Lower leg skin (tissue), 4 donors: ENCODE measurements at places on chromosomes 3 and 15. TPM values are rescaled to one million over a fixed set of nuclear protein-coding genes. Genes with fewer than 3 reads are reported as not detected.

- no peak for DNase-seq
These were observed 15.0 kb upstream of the FBLN2 start for GRCh38 chr3:13533885-13534301.

DNA sequence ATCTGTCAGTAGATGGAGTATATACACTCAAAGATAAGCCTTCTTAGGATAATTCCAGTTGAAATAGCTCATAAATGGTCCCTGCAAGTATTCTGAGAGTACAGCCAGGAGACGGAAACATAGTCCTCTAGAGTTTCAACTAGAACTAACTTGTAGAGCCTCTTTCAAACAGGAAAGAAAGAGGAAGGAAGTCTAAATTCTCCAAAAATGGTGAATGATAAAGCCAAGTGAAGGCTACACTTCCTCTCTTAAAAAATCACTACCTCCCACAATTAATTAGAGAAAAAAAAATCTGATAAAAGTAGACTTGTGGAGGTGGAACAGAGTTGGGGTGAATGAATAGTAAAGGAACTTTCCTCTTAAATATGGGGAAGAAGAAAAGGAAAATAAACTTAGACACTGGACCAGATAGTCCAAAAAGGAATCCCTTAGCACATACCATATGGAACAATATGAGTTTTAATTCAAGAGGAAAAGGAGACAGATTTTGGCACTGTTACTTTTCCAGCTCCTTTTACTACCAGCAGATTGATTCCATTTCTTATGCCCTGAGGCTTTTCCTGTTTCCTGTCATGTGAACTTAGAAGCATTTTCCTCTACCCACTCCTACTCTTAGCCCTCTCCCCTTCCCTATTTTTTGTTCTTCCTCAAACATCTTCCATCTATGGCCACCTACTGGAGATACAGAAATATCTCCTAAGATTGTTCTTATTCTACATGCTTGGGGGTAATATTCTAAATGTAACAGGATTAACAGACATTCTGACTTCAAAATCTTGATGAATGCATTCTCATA, 207.6 kb downstream of the CHST2 start:
- DNase-seq = no peak

DNA sequence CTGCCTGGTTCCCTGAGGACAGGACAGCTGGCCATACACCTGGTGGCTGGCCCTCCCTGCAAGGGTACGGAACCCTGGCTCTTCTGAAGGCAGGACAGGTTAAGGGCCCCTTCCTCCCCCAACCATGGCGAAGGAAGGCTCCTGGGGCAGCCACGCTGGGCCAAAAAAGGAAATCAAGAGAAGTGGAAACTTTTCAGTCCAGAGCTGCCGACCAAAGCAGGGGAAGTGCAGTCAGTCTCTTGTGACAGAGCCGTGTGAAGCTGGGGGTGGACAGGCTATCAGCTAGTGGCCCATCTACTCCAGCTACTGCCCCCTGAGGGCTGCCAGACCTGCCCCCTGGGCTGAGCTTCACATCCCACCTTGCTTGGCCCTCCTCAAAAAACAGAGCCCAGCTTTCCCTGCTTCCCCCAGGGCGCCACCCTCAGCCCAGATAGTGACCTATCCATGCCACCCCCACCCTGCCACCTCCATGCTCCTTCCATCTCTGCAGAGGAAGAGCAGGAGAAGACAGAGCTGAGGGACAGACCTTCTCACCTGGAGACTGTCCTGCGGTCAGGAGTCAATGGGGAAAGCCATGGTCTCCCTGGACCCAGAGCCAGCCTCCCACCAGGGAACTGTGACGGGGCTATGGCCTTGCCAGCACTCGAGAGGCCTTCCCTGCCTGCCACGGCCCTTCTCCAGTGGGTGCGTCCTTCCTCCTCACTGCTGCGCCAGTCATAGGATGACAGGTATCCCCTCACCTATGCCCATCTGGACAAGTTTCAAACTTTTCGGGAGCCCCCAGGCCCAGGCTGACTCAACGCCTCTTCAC, 4.6 kb downstream of the SEMA7A start:
- no peak for DNase-seq

DNA sequence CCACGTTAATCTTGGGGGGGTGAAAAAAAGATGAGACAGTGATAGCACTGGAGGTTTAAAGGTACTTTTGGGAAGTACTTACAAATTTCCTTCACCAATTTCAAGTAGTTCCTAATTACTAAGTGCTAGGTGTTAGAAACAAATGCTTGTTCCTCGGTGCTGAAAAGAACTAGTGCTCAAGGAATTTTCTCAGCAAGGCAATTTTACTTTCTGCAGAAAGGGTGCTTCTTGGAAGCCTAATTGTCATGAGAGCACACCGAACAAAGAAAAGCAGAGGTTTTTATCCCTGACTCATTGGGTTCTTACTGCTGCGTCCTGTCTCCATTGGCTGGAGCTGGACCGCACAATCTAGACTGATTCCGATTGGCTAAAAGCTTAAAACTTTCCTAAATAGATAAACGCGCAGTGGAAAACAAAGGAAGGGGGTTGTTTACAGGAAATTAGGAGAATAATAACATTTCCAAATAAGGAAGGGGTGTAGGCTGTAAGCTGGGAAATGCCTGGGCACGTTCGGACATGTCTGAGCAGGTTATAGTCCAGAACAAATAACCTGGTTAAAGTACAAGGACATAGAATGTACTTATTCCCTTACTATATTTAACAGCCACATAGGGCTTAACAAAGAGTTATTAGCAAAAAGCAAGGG, 49.6 kb downstream of the CHD2 start:
- DNase-seq = no peak

DNA sequence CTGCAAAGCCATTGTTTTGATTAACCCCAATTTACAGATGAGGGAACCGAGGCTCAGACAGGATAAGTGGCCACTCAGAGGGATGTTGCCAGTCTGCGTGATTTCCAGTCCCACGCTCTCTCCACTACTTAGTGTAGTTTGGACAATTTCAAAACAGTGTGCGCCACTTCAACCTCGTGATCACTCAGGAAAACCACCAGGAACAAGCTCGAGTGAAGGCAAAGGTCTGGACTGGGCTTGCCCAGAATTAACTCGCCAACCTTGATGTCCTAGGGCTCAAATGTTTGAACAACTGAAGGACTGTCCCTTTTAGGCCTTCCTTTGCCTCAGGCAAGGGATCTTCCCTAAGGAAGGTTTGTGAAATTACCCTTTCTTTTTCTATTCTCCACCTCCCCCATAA, 124.2 kb upstream of the LMOD3 start:
- no peak for DNase-seq

DNA sequence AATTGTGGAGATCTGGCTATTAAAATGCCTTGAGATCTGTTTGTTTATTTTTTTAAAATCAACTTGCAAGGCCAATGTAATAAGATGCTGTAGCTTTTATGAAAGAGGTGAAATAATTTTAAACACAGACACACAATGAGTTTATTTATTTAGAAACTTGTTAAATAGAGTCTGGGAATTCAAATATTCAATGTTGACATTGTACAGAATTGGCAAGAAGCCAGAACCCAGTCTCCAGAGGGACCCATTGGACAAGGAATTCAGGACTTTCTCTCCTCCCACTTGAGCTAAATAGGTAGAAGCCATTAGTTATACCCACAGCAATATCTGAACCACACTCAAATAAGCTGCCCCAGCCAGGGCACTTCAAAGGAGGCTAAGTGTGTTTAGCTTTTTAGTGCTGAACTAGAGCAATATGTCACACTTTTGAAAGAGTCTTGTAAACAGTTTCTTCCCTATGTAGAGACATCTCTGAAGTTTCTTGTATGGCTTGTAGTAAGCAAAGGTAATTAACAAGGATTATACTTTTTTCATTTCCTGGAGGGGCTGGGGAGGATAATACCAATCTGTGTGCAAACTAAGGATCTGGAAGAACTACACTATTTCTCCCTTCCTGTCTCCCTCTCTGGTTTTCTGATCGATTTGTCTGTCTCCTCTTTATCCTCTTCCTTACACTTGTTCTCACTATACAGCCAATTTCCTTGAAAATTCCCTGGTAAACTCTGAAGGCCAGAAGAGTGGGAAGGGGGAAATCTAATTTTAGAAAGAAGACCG, 6.0 kb downstream of the MECOM start:
- no peak for DNase-seq

- DNase-seq = no peak
These were observed 68.6 kb upstream of the EIF1B start for GRCh38 chr3:40240921-40241320.

Gene MYLK
- total RNA-seq = 42.1 TPM
